ENCODE measurements at places on chromosomes 12 and 14.

GRCh38 chr12:83468988-83469908 lies 782.5 kb downstream of the TMTC2 start:
- H3K36me3 ChIP-seq, result no peaks in the 10 kb centered on the region
- no peaks in the 10 kb centered on the region for H3K27me3 ChIP-seq
- H3K4me1 ChIP-seq, result no peaks in the 10 kb centered on the region
- no peak overlapping the region for H3K4me3 ChIP-seq
- H3K27ac ChIP-seq, result no peak overlapping the region

- no peak overlapping the region for H3K27ac ChIP-seq
- no peak for DNase-seq
- no peaks in the 10 kb centered on the region for H3K36me3 ChIP-seq
- no peaks in the 10 kb centered on the region for H3K4me1 ChIP-seq
These were observed 119.8 kb downstream of the SINHCAF start for GRCh38 chr12:31206038-31206670.

DNA sequence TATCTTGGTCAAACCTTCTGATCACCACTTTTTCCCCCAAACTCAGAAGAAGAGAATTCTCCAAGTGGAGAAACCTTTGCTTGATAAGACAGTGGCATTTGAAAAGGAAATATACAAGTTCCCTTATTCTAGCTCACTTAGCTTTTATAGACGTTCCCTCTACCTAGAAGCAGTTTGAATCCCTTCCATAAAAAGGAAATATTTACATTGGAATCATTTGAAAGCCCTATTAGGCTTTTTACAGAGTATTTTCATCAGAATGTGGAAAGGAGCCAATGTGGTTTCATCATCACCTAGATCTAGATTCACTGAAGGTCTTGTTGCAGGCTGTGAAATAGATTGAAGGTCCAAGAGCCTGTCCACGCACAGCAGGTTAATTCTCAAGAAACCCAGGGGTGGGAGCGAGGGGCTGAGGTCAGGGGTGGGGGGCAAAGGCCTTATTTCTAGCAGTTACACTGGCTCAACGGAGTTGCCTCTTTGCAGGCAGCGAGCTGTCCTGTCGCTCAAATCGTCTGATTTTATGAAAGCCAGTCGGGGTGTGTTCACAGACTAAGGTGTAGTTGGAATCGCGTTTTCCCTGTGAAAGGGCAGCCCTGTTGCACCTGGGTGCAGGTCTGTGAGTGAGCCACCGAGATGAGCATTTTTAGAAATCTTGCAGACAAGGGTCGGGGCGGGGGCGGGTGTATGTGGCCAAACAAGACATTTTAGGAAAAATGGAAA lies 45.6 kb downstream of the AACS start:
- H3K36me3 ChIP-seq, result peaks cover 11% of the 10 kb centered on the region
- no peak overlapping the region for H3K4me3 ChIP-seq

DNA sequence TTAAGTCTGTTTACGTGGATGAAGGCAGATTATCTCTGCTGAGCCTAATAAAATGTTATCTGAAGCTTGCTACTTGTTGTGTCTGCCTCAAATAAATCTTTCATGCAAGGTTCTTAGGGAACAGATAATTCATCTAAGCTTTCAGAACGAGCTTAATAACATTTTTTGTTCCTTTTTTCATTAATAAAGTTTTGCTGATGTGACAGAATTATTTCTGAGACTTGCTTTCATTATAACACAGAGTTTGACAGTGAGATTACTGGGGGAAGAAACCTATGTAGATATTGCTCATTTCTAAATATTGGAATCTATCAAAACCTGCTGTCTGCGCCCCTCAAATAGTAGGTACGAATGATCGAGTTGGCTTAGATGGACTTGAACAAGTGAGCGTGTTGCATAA lies 948.7 kb upstream of the SEL1L start:
- H3K4me3 ChIP-seq, result no peak overlapping the region
- H3K27me3 ChIP-seq, result no peaks in the 10 kb centered on the region
- DNase-seq, result no peak
- H3K36me3 ChIP-seq, result no peaks in the 10 kb centered on the region
- H3K4me1 ChIP-seq, result no peaks in the 10 kb centered on the region

DNA sequence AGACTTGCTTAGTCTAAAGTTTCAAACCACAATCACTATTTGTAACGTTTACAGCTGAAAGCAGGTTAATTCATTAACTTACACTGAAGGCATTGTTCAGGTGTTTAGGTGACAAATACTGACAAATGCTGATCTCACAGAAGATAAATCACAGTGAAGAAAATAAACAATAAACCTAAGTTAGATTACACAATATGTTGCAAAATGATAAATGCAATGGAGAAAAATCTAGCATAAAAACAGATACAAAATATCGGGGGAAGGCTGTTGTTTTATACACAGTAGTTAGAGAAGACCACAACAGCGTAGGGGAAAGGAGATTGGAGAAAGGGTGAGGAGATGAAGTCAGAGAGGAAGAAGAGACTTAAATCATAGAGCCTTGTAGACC lies 3.0 kb downstream of the SCAF11 start:
- H3K4me3 ChIP-seq, result no peak overlapping the region
- H3K36me3 ChIP-seq, result peaks cover 10% of the 10 kb centered on the region
- no peaks in the 10 kb centered on the region for H3K27me3 ChIP-seq
- peak overlapping the region; percentile 69 for H3K27ac ChIP-seq
- H3K4me1 ChIP-seq, result peaks cover 21% of the 10 kb centered on the region
- DNase-seq, result no peak

- no peaks in the 10 kb centered on the region for H3K4me1 ChIP-seq
- no peaks in the 10 kb centered on the region for H3K36me3 ChIP-seq
- no peaks in the 10 kb centered on the region for H3K27me3 ChIP-seq
- H3K27ac ChIP-seq, result no peak overlapping the region
- H3K4me3 ChIP-seq, result no peak overlapping the region
These were observed 251.4 kb upstream of the ATP2B1 start for GRCh38 chr12:89960011-89960507.

GRCh38 chr12:131901431-131902331 lies 7.3 kb downstream of the ULK1 start:
- H3K36me3 ChIP-seq, result no peaks in the 10 kb centered on the region
- no peak overlapping the region for H3K4me3 ChIP-seq
- H3K27me3 ChIP-seq, result no peaks in the 10 kb centered on the region
- peaks cover 27% of the 10 kb centered on the region for H3K4me1 ChIP-seq
- DNase-seq, result no peak

GRCh38 chr14:105483300-105484068 lies 3.2 kb upstream of the CRIP1 start:
- peaks cover 2% of the 10 kb centered on the region for H3K27me3 ChIP-seq
- peaks cover 2% of the 10 kb centered on the region for H3K36me3 ChIP-seq
- no peak overlapping the region for H3K4me3 ChIP-seq
- peaks cover 87% of the 10 kb centered on the region for H3K4me1 ChIP-seq
- DNase-seq, result no peak
- peak overlapping the region; percentile 98 for H3K27ac ChIP-seq

GRCh38 chr14:77458249-77458950 lies 507 bp downstream of the AHSA1 start:
- H3K27me3 ChIP-seq, result no peaks in the 10 kb centered on the region
- peak overlapping the region; percentile 87 for H3K27ac ChIP-seq
- H3K36me3 ChIP-seq, result peaks cover 26% of the 10 kb centered on the region
- peak overlapping the region; percentile 86 for H3K4me3 ChIP-seq
- H3K4me1 ChIP-seq, result peaks cover 17% of the 10 kb centered on the region
- DNase-seq, result peak; percentile 55

- no peaks in the 10 kb centered on the region for H3K36me3 ChIP-seq
- H3K4me1 ChIP-seq, result no peaks in the 10 kb centered on the region
These were observed 164.0 kb upstream of the PZP start for GRCh38 chr12:9372202-9372601.

GRCh38 chr12:59626382-59626781 lies 30.6 kb downstream of the SLC16A7 start:
- no peak overlapping the region for H3K4me3 ChIP-seq
- no peaks in the 10 kb centered on the region for H3K36me3 ChIP-seq
- H3K4me1 ChIP-seq, result no peaks in the 10 kb centered on the region

GRCh38 chr12:67885375-67886169 lies 103.7 kb upstream of the IFNG-AS1 start:
- H3K4me1 ChIP-seq, result no peaks in the 10 kb centered on the region
- no peaks in the 10 kb centered on the region for H3K36me3 ChIP-seq
- DNase-seq, result no peak
- no peak overlapping the region for H3K4me3 ChIP-seq

DNA sequence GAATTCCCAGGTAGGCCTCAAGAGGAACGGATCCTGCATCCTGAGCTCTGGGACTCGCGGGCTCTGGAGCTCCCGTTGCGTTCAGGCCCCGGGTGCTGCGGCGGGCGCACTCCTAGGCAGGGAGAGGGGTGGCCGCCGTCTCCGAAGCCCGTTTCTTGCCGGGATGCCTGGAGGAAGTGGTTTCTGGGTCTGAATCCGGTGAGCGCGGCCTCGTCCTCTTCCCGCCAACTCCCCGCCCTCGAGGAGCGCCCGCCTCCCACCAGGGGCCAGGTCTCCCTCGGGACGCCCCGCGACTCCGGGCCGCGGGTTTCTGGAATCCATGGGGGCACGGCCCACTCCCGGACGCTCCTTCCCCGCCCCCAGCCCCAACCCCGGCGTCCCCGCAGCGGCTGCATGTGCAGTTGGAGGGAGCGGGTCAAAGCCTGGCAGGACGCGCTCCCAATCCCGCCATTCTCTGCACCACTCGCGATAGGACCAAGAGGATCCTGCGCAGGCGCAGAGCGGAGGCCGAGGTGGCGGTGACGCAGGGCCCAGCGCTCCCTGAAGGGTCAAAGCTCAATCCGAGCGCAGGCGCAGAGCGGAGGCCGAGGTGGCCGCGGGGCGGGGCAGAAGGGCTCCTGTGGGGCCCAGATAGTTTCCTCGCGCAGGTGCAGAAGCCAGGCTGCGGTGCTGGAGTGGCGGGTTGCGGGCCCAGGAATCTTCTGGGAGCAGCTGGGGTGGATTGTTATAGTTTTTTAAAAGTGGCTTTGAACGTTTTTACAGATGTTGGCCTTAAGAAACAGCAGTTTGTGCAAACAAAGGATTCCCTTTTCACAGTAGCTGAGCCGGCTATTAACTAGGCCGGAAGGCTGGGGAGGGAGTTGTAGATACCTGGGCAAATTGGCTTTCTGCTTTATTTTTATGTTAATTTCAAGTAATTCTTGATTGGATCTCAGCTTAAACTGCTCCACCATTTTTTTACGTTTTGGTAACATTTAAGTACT lies 796.4 kb downstream of the AACS start:
- no peak overlapping the region for H3K27ac ChIP-seq
- no peak for DNase-seq
- no peaks in the 10 kb centered on the region for H3K27me3 ChIP-seq
- H3K4me1 ChIP-seq, result no peaks in the 10 kb centered on the region
- no peak overlapping the region for H3K4me3 ChIP-seq
- no peaks in the 10 kb centered on the region for H3K36me3 ChIP-seq

DNA sequence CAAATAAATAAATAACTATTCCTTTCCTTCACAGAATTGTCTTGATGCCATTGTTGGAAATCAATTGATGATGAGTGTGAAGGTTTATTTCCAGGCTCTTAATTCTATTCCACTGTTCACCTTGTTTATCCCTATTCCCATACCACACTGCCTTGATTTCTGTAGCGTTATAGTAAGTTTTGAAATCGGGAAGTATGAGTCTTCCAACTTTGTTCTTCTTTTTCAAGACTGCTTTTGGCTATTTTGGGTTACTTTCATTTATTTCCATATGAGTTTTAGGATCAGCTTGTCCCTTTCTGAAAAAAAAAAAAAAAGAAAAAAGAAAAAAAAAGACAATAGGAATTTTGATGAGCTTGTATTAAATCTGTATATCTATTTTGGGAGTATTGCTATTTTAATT lies 9.3 kb upstream of the CDK2AP1 start:
- no peaks in the 10 kb centered on the region for H3K36me3 ChIP-seq
- no peaks in the 10 kb centered on the region for H3K4me1 ChIP-seq
- no peak overlapping the region for H3K4me3 ChIP-seq
- H3K27me3 ChIP-seq, result no peaks in the 10 kb centered on the region
- no peak overlapping the region for H3K27ac ChIP-seq
- no peak for DNase-seq

- no peaks in the 10 kb centered on the region for H3K36me3 ChIP-seq
- no peaks in the 10 kb centered on the region for H3K27me3 ChIP-seq
- no peak overlapping the region for H3K4me3 ChIP-seq
- H3K4me1 ChIP-seq, result peaks cover 44% of the 10 kb centered on the region
- DNase-seq, result no peak
These were observed 390.3 kb downstream of the ZFP36L1 start for GRCh38 chr14:68402525-68403101.

DNA sequence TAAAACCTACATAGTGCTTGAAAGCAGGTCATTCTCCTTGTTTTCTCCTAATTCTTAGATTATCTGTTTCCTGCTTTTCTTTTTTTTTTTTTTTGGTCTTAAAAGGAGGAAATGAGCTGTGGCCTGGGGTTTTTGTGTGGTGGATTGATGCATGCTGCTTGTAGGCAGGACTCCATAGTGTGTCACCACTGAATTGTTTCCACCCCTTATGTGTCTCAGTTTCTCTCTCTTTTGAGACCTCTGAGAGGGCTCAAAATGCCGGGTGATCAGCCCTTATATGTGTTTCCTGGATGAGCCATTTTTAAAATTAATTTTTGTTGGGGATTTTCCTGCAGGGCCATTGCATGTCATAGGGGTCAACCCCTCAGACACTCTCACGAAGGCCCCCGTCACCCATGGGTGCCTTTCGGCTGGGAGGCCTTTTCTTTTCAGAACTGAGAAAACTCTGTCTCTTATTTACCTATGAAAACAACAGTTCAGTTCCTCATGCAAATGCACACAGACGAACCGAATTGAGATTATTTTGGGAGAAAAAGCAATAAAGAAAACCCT lies 32.0 kb upstream of the LRRK2 start:
- H3K27me3 ChIP-seq, result no peaks in the 10 kb centered on the region
- H3K36me3 ChIP-seq, result no peaks in the 10 kb centered on the region
- H3K27ac ChIP-seq, result peak overlapping the region; percentile 19
- H3K4me1 ChIP-seq, result no peaks in the 10 kb centered on the region

GRCh38 chr12:5247144-5247543 lies 184.8 kb upstream of the NTF3 start:
- H3K27ac ChIP-seq, result no peak overlapping the region
- H3K4me3 ChIP-seq, result no peak overlapping the region
- H3K4me1 ChIP-seq, result no peaks in the 10 kb centered on the region
- DNase-seq, result no peak
- no peaks in the 10 kb centered on the region for H3K27me3 ChIP-seq

GRCh38 chr14:32318087-32318795 lies 10.9 kb upstream of the AKAP6 start:
- H3K27ac ChIP-seq, result no peak overlapping the region
- DNase-seq, result no peak

- H3K27me3 ChIP-seq, result no peaks in the 10 kb centered on the region
- H3K4me1 ChIP-seq, result no peaks in the 10 kb centered on the region
- H3K27ac ChIP-seq, result no peak overlapping the region
- H3K36me3 ChIP-seq, result no peaks in the 10 kb centered on the region
- DNase-seq, result no peak
These were observed 329.3 kb upstream of the OR4E1 start for GRCh38 chr14:22002860-22003284.

- DNase-seq, result no peak
- H3K36me3 ChIP-seq, result no peaks in the 10 kb centered on the region
- H3K4me3 ChIP-seq, result no peak overlapping the region
- no peak overlapping the region for H3K27ac ChIP-seq
- no peaks in the 10 kb centered on the region for H3K27me3 ChIP-seq
These were observed 52.0 kb downstream of the ARHGAP5 start for GRCh38 chr14:32129124-32129523.

All from natural killer cell (primary cell).